ENCODE measurements at places on chromosomes 7 and 10.

- DNase-seq = no peak
These were observed 260.8 kb upstream of the HABP2 start for GRCh38 chr10:113292086-113292485.

GRCh38 chr10:96856317-96856716 is 24.2 kb downstream of the LCOR start:
- DNase-seq = no peak

DNA sequence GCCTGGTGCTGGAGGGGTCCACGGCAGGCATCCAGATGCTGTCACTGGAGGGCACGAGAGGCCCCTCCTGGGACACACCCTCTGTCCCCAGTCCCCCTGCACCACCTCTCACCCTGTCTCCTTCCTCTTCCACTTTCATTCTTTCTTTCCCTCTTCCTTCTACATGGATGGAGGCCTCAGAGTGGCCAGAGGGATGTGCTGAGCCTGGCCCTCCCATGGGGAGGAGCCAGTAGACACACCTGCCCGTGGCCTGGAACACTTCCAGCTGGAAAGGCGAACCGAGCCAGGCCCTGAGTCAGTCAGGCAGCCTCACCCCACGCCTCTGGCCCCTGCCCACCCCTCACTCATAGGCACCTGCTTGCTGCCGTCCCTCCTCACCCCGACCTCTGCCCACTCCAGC is 55.9 kb upstream of the MXI1 start:
- no peak for DNase-seq

DNA sequence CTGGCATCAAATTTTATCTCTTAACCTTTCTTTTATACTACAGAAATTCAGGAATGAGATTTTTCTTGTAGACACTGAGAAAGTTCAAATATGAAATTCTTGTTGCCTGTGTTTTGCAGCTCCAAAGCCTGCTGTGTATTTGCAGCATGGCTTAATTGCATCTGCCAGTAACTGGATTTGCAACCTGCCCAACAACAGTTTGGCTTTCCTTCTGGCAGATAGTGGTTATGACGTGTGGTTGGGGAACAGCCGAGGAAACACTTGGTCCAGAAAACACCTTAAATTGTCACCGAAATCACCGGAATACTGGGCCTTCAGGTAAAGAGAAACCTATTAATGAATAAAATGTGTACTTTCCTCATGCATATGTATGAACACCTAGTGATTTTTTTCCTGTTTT is 24.8 kb downstream of the LIPK start:
- DNase-seq = no peak

- no peak for DNase-seq
These were observed 21.2 kb downstream of the IFIT3 start for GRCh38 chr10:89348975-89349374.

- no peak for DNase-seq
These were observed 200.9 kb downstream of the FAM107B start for GRCh38 chr10:14573666-14574261.

DNA sequence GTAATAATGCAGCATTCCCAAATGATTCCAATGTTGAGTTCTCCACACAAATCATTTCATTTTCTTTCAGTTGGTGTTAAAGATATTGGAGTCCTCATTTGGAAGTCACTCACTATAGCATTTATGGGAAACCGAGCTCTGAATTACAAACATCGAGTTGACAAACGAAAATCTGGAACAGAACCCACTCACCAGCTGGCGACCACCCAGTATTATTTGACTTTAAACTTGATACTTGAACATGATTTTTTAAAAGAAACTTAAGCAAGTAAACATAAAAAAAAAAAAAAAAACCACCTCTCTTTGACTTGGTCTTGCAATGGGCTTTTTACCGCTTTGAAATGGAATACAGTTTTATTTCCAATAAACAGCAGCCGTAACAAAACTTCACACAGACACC is 576.6 kb upstream of the C7orf33 start:
- DNase-seq = no peak

DNA sequence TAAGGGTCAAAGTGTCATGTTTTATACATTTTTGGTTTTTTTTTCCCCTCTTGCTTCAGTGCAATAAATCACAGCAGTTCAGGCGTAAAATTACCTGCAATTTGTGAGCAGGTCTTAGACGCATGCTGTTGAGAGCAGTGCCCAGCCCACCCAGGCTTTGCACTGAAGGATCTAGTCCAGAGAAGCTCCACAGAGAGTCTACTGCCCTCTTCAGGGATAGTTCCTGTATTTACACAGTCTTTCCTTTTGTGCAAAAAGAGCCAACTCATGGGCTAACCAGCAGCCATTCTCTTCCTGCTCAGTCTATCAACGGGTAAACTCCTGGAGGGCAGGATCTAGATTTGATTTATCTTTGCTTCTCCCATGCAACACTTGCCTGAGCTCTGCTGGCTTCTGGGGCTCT is 82.2 kb upstream of the NAMPT start:
- DNase-seq = no peak

DNA sequence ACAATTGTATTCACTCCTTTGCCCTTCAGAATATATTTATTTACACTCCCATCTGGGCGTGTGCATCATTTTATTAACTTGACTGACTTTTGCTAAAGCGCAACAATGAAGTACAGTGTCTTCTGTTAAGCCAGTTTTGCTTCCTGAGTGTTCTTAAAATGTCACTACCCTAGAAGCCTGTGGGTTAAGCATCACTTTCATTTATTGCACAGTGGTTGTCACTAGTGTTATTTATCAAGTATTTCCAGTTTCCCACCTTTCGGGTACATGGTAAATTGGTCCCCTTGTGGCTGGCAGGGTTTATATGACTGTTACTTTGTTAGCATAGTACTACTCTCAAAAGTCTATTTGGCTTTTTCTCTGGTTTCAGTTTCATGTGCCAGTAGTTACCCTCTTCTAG is 3.3 kb downstream of the HILPDA start:
- DNase-seq = no peak

All from stimulated activated CD8-positive, alpha-beta memory T cell treated with anti-CD3 and anti-CD28 coated beads, Interleukin-2, amount 100 ng/mL, for 1 hour (primary cell).